ENCODE measurements at places on chromosomes 3 and 15.

- no peak for DNase-seq
These were observed 4.9 kb upstream of the DUSP7 start for GRCh38 chr3:52061121-52061910.

DNA sequence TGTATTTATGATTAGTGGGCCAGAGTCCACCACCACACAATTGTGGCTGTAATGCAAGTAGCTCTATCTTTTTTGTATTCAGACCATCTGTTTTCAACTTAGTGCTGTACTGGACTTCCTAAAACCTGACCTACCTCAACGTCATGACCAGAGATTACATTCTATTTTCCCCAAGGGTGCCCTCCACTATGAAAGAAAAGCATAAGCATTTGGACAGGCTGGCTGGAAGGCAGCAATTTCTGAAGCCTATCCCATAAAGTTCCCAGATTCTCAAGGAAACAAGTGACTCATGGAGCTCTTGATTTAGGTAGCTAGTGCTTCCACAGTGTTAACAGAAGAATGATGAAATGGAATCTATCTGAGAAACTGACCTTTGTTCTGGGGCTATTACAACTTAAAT, 75.8 kb downstream of the COL8A1 start:
- DNase-seq = no peak

GRCh38 chr3:45164056-45164455, 17.9 kb upstream of the CDCP1 start:
- no peak for DNase-seq

GRCh38 chr3:183156266-183156665, 6.3 kb downstream of the LAMP3 start:
- no peak for DNase-seq

- no peak for DNase-seq
These were observed 103.8 kb upstream of the PRR20G start for GRCh38 chr3:127391436-127392155.

DNA sequence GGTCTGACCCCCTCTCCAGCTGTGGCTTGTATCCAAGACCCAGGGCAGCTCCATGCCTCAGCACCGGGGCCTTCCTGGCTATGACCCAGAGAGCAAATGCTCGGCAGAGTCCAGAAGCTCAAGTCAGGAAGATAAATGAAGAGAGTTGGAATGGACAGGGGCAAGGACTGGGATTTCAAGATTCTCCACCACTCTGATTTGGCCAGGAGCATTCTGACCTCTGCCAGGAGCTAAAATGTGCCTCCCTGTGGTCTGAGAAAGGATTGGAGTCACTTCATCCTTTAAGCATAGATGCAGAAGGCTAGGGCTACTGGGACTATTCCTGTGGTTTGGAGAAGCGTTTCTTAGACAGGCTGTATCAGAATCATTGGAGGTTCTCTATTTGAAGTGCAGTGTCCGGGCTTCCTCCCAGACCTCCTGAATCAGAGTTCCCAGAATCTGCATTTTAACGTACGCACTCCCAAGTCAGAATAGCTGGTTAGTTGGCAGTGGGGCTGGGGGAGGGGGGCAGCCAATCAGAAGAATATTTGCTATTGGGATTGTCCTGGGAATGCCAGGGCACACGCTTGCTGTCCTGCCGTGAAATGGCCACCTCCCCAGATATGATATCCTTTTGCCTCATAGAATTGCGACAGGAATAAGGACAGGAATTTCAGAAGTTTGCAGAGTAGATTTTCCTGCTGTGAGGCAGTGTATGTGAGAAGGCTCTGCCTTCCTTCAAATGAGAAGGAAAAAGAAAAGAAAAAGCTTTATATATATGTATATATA, 57.4 kb downstream of the HRH1 start:
- DNase-seq = no peak

GRCh38 chr3:187841560-187841959, 96.3 kb upstream of the BCL6 start:
- DNase-seq = no peak

GRCh38 chr3:160686955-160687535, 10.1 kb downstream of the ARL14 start:
- DNase-seq = peak; percentile 64

- DNase-seq = no peak
These were observed 26.3 kb upstream of the BNC1 start for GRCh38 chr15:83310521-83311456.

- DNase-seq = no peak
These were observed 272.5 kb downstream of the TBC1D5 start for GRCh38 chr3:17469954-17470353.

- no peak for DNase-seq
These were observed 35.0 kb downstream of the RFX7 start for GRCh38 chr15:56208641-56209155.
